ENCODE measurements at places on chromosomes 4 and X.

- DNase-seq: no peak
Observed at GRCh38 chr4:63693321-63693720, 715.9 kb downstream of the TECRL start.

DNA sequence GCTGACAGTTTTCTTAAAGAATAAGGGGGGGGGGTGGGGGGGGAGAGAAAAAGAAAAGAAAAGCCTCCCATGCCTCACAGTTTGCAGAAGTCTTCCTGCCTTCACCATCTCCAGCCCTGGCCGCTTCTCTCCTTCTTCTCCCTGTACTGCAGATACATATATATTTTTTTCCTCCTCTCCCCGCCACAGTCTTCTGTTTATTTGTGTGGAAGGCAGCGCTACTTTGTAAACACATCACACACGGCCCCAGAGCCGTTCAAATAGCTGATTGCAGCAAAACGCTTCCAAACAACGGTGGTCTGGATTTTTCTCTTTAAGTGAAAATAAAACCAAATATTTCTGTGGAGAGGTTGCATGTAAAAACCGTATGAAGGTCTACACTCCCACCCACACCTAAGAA is 732 bp downstream of the NLGN4X start:
- DNase-seq: no peak

GRCh38 chr4:39104255-39104654 is 42.2 kb downstream of the KLHL5 start:
- DNase-seq: no peak

- DNase-seq: peak; percentile 72
Observed at GRCh38 chr4:103996637-103997036, 276.9 kb upstream of the TACR3 start.

DNA sequence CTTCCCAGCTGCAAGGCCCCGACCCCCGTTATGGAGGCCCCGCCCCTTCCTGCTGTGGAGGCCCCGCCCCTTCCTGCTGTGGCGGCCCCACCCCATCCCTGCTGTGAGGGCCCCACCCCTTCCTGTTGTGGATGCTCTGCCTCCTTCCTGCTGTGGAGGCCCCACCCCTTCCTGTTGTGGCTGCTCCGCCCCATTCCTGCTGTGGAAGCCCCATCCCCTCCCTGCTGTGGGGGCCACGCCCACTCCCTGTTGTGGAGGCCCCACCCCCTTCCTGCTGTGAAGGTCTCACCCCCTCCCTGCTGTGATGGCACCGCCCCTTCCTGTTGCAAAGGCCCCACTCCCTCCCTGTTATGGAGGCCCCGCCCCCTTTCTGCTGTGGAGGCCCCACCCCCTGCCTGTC is 104.9 kb upstream of the PSAPL1 start:
- DNase-seq: peak; percentile 80

GRCh38 chrX:93594780-93595179 is 78.6 kb downstream of the NAP1L3 start:
- no peak for DNase-seq

- peak; percentile 28 for DNase-seq
Observed at GRCh38 chr4:176660561-176660960, 132.2 kb downstream of the VEGFC start.

DNA sequence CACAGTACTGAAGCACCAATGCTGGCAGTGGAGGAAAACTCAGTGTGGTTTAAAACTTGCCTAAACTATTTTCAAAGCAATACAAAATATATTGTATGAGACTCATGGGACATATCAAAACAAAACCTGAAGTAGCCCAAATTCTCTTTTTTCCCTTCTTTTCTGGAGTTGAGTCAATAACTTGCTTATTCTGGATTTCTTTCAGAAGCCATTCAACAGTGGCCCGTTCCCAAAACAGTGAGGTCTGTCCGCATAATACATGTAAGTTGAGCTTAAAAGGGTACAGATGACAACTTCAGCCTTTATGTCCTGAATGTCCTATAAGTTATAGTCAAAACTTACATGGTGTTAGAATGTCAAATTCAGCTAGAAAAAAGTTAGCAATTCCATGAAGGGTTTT is 100.8 kb downstream of the SHISA3 start:
- no peak for DNase-seq

- DNase-seq: no peak
Observed at GRCh38 chrX:133350751-133351150, 64.5 kb downstream of the GPC4 start.

DNA sequence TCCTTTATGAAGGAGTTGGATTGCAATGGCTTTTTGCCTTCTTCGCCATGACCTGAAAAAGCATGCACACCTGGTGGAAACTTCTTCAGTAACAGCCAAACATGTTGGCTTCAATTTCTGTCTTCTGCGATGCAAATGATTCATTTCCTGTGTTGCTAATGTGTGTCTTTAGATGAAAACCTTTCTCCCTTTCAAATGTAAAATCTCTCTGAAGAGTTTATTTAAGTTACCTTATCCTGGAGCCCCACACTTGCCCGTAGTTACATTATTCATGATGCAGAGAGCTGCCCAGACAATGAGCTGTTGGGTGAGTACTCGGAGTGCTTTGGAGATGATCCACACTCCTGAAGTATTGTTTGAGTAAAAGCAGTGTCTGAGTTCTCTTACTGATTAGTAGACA is 1100.9 kb downstream of the RPA4 start:
- DNase-seq: no peak

GRCh38 chrX:34585561-34585960 is 71.5 kb downstream of the TMEM47 start:
- DNase-seq: no peak

DNA sequence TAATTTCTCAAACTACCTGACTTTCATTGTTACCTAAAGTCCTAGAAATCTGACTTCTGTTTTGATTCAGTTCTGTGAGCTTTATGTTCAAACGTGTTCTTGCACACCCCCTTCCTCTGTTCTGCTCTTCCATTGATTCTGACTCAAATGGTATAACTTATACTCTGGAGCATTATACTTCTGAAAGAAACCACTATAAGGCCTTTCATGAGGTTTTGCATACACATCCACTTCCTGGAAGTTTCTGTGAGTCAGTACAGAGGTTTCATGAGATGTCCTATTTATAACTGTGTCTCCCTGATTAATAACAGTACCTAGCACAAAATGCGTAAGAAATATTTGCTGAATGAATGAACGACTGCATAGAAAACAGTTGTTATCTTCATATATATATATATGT is 540.2 kb upstream of the CT83 start:
- DNase-seq: no peak

GRCh38 chr4:86500527-86500926 is 93.6 kb upstream of the PTPN13 start:
- DNase-seq: no peak

DNA sequence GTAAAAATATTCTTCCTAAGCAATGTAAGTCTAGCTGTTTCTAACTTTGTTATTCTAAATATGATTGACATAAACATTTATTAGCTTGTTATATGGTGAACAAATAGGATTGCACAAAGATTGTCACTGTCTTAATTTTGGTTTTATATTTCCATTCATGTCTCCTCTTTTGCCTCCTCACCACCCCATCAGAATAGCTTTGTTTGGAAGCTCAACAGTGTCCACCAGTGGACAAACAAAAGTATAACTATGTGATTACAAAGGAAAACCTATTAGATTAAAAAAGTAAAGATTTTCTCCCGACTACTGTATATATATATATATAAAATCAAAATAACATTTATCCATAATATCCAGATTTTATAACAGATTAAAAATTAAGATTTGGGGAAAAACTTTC is 468.2 kb downstream of the ZIC3 start:
- no peak for DNase-seq

DNA sequence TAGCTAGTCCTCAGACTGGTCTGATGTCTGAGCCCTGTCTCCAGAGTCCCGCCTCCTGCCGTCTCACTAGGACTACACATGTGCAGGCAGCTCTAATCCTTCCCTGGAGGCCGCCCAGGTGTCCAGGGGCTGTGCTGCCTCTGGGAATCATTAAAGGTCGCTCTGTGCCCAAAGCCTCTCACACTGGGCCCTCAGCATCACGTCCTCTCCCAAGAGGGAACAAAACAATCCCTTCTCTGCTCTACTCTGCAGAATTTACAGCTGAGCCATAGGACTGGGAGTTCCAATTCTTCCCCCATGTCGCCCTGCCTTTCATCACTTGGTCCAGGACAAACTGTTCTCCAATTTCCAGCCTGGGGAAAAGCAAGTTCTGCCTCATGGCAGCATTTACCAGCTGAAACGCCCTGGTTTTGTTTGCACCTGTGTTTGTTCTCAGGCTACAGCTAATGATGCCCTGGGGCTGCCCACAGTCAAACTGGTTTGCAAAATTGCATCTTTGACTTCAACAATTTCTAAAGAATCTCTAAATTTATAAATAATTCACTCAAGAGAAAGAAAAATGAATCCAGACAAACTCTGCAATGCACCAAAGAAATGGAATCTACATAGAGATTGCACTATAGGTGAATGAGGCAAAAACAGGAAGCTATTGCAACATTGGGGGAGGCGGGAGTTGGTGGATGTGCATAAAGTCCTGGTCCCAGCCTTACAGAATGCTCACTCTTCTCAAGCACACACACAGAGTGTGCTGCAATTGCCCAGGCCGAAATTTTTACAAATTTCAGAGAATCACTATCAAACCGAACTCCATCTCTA is 7.2 kb upstream of the MRFAP1 start:
- peak; percentile 88 for DNase-seq

GRCh38 chr4:5626913-5627312 is 81.4 kb downstream of the EVC2 start:
- DNase-seq: no peak

GRCh38 chrX:133362538-133362937 is 52.8 kb downstream of the GPC4 start:
- DNase-seq: no peak

GRCh38 chrX:9312922-9313867 is 151.7 kb upstream of the TBL1X start:
- peak; percentile 62 for DNase-seq

GRCh38 chrX:129737916-129738315 is 863 bp upstream of the XPNPEP2 start:
- DNase-seq: no peak

- DNase-seq: no peak
Observed at GRCh38 chr4:15907430-15907829, 31.1 kb downstream of the FGFBP1 start.
